ENCODE measurements at places on chromosomes 1 and 21. TPM values are rescaled to one million over a fixed set of nuclear protein-coding genes. Genes with fewer than 3 reads are reported as not detected.

- DNase-seq: no peak
These were observed 165.5 kb downstream of the ZSCAN20 start for GRCh38 chr1:33637846-33638440.

HNRNPU gene
- total RNA-seq: 260 TPM

- no peak for DNase-seq
These were observed 178.1 kb upstream of the RUNX1 start for GRCh38 chr21:35226968-35227744.

GRCh38 chr1:116667575-116668105 is at the start of gene IGSF3:
TSS of gene IGSF3 (minus strand) at chr1:116667733. CDS start at chr1:116666326, 1,407 bp downstream.
- peak; percentile 87 for DNase-seq

DNA sequence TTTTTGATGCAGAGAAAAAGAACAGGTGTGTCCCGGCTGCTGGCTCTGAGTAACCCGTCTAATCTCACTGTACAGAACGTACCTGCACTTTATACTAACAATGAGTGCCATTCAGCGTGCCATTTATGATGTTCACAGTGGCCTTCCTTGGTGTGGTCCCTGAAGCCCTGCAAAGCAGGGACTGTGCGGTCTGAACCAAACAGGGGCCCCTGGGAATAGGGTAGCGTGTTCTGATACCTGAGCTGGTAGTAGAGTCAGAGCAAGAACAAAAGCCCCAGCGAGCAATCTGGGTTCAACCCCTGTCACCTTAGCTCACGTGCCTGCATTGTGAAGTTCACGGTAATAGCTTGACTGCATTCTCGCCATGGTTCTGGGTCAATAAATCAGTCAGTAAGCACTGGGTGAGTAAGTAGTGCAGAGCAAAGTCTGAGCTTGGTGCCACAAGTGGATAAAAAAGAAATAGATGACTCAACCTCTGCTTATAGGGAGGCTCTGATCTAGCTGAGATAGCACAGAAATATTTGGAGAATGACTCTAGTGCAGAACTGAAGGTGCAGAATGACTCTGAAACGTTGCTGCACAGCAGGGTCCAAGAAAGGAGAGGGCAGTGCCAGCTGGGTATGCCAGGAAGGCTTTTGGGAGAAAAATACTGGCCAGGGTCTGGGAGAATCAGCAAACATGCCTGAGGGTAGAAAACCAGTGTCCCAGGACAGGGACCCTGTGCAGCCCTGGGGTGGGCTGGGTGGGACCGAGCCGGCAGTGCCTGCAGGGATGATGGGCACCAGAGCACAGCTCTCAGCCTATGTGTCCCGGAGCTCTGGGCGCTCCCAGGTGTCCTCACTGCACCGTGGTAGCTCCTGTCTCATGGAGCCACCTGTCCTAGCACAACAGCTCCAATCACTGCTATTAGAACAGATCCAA is 125.9 kb downstream of the RHOU start:
- DNase-seq: peak; percentile 56

GRCh38 chr1:151568626-151569088 is 28.5 kb downstream of the TUFT1 start:
- peak; percentile 30 for DNase-seq

- DNase-seq: no peak
These were observed 60.2 kb upstream of the VAMP3 start for GRCh38 chr1:7710859-7711258.

- no peak for DNase-seq
These were observed 19.1 kb upstream of the SLC35F3 start for GRCh38 chr1:233885196-233885920.

PM20D1 gene
- not detected for total RNA-seq

DNA sequence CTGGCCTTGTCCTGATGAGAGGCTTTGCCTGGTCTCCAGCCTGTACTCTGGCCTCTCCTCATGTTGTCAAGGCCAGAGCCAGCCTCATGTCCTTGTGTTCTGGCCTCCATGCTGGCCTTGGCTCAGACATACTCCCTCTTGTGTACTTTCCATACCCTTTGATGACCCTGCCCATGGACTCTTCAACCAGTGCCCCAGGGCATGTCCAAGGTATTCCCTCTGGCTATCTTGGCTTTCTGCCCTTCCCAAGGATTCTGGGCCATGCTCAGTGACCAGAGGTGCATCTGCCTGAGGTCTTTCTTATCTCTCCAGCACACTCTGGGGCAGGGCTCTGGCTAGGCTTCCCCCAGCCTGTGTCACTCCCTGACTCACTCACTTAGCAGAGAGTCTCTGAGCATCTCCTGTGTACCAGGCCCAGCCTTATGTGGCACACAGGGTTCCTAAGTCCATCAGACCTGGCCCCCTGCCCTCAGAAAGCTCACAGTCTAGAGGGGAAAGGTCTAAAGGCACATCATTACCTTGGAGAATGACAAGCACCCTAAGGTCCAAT is 141.4 kb upstream of the GRIK3 start:
- no peak for DNase-seq

DNA sequence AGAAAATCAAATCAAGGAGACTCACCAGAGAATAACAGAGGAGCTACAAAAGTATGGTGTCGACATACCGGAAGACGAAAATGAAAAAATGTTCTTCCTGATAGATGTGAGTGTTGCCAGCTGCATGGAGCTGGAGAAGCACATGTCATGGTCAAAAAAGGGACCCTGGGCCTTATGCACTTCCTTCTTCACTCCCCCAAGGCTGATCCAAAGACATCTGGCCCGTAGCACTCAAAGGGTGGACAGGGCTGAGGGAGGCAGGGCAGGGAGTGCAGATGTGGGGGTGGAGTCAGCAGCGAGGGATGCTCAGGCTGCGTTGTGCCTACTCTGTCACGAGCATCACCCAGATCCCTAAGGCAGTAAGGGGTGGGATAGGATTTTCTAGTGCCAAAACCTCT is 19.4 kb downstream of the MX1 start:
- DNase-seq: no peak

HSPA6 gene
- total RNA-seq: 0.61 TPM
